ENCODE measurements at places on chromosomes 11 and 22. TPM values are rescaled to one million over a fixed set of nuclear protein-coding genes. Genes with fewer than 3 reads are reported as not detected.
A peak's percentile ranks its signal among the peaks of the same experiment; 100 is the strongest.

The GPHA2 gene
- total RNA-seq: not detected

DNA sequence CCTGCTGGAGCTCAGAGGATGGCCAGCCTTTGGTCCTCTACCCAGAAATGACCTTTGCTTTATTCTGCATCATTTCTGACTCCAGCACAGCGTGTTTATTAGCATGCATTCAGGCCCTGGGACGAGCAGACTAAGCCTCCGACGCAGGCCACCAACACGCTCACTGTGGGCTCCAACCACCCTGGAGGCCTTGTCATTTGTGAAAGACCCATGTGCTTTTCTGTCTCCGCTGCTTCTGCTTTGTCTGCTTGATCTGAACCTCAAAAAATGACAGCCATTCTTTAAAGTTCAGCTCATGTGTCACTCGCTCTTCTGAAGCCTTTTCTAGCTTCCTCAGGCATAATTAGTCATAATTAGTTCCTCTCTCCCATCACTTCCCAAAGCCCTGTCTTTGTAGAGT is 109.1 kb upstream of the TIMP3 start:
- H3K4me1 ChIP-seq: peaks cover 17% of the 10 kb centered on the region
- no peaks in the 10 kb centered on the region for H3K27me3 ChIP-seq
- no peak overlapping the region for H3K4me3 ChIP-seq
- DNase-seq: no peak
- H3K27ac ChIP-seq: no peak overlapping the region

GRCh38 chr11:103716363-103716762 is 320.1 kb upstream of the DDI1 start:
- DNase-seq: no peak
- H3K36me3 ChIP-seq: no peaks in the 10 kb centered on the region
- no peak overlapping the region for H3K27ac ChIP-seq
- H3K4me3 ChIP-seq: no peak overlapping the region

DNA sequence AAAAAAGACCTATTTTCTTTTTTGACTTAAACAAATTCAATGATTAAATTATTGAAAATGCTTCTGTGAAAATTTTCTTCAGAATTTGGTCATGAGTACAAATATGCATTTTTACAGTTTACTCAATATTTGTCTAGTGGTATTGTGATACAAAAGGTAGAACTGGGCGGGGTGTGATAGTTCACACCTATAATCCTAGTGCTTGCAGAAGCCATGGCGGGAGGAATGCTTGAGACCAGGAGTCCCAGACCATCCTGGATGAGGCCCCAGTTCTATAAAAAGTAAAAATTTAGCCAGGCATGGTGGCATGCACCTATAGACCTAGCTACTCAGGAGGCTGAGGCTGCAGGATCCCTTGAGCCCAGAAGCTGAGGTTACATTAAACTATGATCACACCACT is 90.6 kb downstream of the ARHGAP42 start:
- peaks cover 8% of the 10 kb centered on the region for H3K36me3 ChIP-seq
- H3K4me3 ChIP-seq: no peak overlapping the region
- DNase-seq: no peak
- no peaks in the 10 kb centered on the region for H3K27me3 ChIP-seq

GRCh38 chr11:11430431-11430830 is 77.4 kb upstream of the CSNK2A3 start:
- no peak overlapping the region for H3K4me3 ChIP-seq
- H3K36me3 ChIP-seq: no peaks in the 10 kb centered on the region
- no peak for DNase-seq
- peaks cover 9% of the 10 kb centered on the region for H3K4me1 ChIP-seq
- H3K27me3 ChIP-seq: no peaks in the 10 kb centered on the region
- no peak overlapping the region for H3K27ac ChIP-seq

GRCh38 chr11:115924744-115925567 is 420.7 kb upstream of the CADM1 start:
- no peak overlapping the region for H3K4me3 ChIP-seq
- H3K36me3 ChIP-seq: no peaks in the 10 kb centered on the region
- DNase-seq: no peak
- H3K27ac ChIP-seq: no peak overlapping the region
- peaks cover 3% of the 10 kb centered on the region for H3K27me3 ChIP-seq

DNA sequence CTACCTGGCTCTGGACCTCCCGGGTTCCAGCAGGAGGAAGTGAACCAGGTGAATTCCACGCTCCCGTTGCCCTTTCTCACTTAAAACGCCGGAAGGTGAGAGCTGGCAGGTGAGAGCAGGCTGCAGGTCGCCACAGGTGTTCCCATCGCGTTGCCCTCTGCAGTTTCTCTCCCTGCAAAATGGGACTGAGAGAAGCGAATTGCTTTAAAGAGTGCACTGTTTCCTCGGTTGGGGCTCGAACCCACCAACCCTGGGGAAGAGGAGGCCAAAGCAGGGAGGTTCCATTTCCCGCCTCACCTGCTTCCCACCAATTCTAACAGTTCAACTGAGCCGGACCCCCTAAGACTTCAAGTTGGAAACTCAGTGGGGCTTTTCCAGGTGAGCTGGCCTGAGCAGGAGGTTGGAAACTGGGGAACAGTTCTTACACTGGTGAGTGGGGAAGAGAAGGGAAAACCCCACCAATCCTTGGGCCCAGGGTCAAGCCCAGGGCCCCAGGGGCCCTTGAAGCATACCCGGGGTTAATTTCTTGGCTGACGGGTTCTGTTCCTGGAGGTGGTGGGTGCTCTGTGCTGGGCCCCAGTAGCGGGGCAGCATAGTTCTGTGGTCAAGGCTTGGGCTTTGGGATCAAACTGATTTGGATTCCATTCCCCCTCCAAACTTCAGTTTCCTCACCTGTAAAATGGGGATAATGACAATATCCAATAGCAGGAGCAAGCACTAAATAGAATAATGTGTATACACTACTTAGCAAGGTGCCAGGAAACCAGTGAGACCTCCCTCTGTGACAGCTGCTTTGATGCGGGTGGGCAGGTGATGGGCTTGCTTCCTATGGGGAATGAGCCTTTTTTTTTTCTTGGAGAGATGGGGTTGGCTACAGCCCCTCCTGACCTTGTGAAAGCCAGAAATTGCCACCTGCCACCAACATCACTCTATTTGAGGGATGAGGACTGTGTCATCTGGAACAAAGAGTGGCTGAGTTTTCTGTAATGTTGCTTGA is 788 bp downstream of the CD82 start:
- DNase-seq: no peak
- no peak overlapping the region for H3K27ac ChIP-seq
- H3K36me3 ChIP-seq: no peaks in the 10 kb centered on the region
- peaks cover 16% of the 10 kb centered on the region for H3K27me3 ChIP-seq

DNA sequence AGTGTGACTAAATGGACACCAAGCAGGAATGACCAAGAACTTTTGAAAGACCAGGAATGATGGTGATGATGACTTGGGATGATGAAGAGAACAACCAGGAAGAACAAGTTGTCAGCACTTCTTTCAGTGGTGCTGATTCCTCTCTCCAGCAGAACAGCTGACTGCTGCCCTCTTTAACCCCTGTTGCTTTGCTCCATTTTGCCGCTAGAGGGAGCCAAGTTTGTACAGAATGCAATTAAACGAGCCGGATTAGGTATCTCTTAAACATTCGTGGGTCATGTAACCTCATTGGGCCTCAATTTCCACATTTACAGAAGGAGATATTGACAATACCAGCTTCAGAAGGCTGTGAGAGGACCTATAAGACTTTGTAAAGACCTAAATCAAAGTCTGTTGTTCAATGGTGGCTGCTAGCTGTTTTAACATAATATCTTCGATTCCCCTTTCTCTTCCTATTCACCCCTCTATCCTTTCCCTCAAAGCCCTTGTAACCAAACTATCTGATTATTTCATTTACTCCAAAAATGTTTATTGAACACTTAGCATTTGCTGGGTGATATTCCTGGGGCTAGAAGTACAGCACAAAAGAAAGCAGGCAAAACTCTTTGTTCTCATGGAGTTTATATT is 1.9 kb downstream of the OR4S1 start:
- no peaks in the 10 kb centered on the region for H3K36me3 ChIP-seq
- no peaks in the 10 kb centered on the region for H3K4me1 ChIP-seq
- no peak overlapping the region for H3K4me3 ChIP-seq
- no peaks in the 10 kb centered on the region for H3K27me3 ChIP-seq

GRCh38 chr11:75293903-75294302 is 53.3 kb downstream of the TPBGL start:
- H3K4me3 ChIP-seq: no peak overlapping the region
- no peaks in the 10 kb centered on the region for H3K27me3 ChIP-seq
- DNase-seq: no peak
- peaks cover 4% of the 10 kb centered on the region for H3K4me1 ChIP-seq
- H3K36me3 ChIP-seq: peaks cover 6% of the 10 kb centered on the region

The IFT27 gene
- total RNA-seq: 50.9 TPM

DNA sequence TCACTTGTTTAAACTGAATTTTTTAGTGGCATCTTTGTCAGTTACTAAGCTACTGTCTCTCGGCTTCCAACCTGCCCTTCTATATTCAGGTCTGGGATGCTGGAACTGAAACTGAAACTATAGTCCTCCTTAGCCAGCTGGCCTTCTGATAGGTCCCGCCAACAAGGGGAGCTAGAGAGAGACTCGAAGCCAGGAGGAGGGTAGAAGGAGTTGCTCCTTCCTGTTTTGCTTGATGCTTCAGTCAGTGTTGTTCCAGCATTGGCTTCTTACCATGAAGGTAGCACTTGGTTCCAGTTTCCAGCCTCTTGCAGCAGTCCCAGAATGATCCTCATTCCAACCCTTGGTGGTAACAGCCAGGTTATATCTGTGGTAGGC is 32.9 kb upstream of the HORMAD2 start:
- H3K36me3 ChIP-seq: no peaks in the 10 kb centered on the region
- H3K4me3 ChIP-seq: no peak overlapping the region
- no peaks in the 10 kb centered on the region for H3K27me3 ChIP-seq
- DNase-seq: no peak
- H3K4me1 ChIP-seq: peaks cover 28% of the 10 kb centered on the region
- no peak overlapping the region for H3K27ac ChIP-seq

DNA sequence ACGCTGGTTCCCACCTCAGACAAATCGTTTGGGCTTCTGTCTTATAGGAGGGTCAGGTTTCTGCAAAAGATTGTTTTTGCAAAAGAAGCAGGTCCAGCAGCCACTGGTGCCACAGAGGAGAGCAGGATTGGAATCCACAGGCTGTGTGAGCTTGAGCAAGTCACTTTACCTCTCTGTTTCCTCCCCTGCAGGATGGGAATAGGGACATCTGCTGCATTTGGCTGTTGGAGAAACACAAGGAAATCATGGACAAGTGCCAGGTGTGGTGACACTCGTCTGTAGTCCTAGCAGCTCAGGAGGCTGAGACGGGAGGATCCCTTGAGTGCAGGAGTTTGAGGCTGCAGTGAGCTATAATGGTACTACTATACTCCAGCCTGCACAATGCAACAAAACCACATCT is 422.6 kb downstream of the MN1 start:
- H3K36me3 ChIP-seq: no peaks in the 10 kb centered on the region
- no peak overlapping the region for H3K27ac ChIP-seq
- H3K27me3 ChIP-seq: no peaks in the 10 kb centered on the region

- H3K27ac ChIP-seq: no peak overlapping the region
- no peaks in the 10 kb centered on the region for H3K27me3 ChIP-seq
- H3K4me1 ChIP-seq: no peaks in the 10 kb centered on the region
- peaks cover 13% of the 10 kb centered on the region for H3K36me3 ChIP-seq
- no peak overlapping the region for H3K4me3 ChIP-seq
These were observed 24.2 kb downstream of the MUC6 start for GRCh38 chr11:1012291-1012690.

GRCh38 chr22:31637447-31637890 is 24.5 kb downstream of the PISD start:
- H3K27me3 ChIP-seq: no peaks in the 10 kb centered on the region
- H3K4me3 ChIP-seq: no peak overlapping the region
- peaks cover 3% of the 10 kb centered on the region for H3K4me1 ChIP-seq

DNA sequence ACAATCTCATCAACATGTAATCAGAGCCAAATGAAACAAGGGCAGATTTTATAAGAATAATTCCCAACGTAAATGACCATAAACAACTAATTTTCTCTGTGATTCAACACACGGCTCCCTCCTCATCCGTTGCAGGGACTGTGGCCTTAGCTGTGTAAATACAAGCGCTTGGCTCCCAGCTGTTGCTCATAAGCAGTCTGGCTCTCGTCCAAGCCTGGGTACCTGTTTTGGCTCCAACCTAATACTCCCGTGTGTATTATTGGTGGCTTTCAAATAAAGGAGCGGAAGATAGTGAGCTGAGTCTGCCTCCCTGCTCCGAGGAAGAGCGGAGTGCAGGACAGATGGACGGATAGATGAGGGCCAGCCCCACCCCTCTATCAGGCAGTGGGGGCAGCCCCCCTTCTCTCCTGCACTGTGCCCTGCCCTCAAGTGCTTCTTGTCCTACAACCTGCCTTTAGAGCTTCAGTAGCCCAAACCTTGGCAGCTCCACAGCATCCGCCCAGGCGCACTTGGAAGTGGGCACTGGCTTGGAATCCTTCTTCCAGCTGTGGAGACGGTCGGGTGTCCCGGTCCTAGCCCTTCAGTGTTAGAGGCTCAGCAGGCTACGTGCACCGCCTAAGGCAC is 670.9 kb downstream of the BRD1 start:
- H3K27ac ChIP-seq: peak overlapping the region; percentile 14
- no peak for DNase-seq
- peaks cover 9% of the 10 kb centered on the region for H3K4me1 ChIP-seq
- no peak overlapping the region for H3K4me3 ChIP-seq
- no peaks in the 10 kb centered on the region for H3K27me3 ChIP-seq
- no peaks in the 10 kb centered on the region for H3K36me3 ChIP-seq

The PLAAT2 gene
- not detected for total RNA-seq

DNA sequence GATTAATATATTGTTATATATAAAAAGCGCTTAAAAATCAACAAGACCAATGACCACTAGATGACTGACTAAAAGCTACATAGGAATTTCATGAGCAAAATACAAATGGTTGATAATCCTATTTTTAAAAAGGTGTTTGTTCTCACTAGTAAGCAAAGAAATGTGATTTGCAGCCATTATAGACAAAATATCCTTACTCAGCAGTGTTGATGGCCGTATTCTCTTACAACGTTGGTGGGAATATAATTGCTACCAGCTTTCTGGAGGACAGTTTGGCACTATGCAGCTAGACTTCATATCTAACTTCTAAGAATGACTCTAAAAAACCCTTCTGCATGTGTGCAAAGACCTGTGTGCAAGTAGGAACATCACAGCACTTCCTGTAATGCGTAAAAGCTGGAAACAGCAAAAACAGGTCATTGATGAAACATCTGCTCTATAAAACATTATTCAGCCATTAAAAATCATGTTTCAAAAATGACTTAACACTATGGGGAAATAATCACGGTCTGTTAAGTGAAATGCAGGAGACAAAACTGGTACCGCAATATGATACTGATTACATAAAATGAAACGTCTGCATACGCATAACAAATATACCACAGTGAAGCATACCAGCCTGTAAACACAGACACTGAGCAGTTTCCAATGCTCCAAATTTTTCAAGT is 70.1 kb upstream of the LINC01488 start:
- H3K4me1 ChIP-seq: no peaks in the 10 kb centered on the region
- no peak overlapping the region for H3K4me3 ChIP-seq
- no peak for DNase-seq
- no peaks in the 10 kb centered on the region for H3K36me3 ChIP-seq

DNA sequence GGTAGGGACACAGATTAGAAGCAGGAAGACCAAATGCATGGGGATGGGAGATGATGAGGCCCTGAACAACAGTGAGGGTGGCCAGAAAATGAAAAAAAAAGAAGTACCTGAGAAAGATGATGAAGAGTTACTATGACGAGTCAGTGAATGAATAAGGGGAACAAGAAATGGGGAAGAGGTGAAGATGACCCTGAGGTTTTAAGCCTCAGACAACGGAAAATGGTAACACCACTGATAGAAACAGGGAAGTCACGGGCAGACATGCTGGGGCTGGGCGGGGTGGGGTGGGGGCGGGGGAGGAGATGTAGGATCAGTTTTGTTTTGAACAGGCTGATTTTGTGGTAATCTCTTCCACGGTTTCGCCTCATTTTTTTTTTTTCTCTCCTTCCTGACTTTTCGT is 205.1 kb upstream of the CADM1 start:
- peaks cover 2% of the 10 kb centered on the region for H3K36me3 ChIP-seq
- no peak overlapping the region for H3K4me3 ChIP-seq
- peaks cover 45% of the 10 kb centered on the region for H3K4me1 ChIP-seq
- no peak for DNase-seq
- H3K27ac ChIP-seq: no peak overlapping the region
- no peaks in the 10 kb centered on the region for H3K27me3 ChIP-seq
